Gastroesophageal sphincter (tissue), 4 donors: ENCODE measurements at places on chromosomes 1 and 21.

GRCh38 chr1:26403656-26404055 lies 7.0 kb upstream of the LIN28A start:
- ATAC-seq, result no peak

- no peak for ATAC-seq
These were observed 6.1 kb downstream of the PFKFB2 start for GRCh38 chr1:207058878-207059867.

DNA sequence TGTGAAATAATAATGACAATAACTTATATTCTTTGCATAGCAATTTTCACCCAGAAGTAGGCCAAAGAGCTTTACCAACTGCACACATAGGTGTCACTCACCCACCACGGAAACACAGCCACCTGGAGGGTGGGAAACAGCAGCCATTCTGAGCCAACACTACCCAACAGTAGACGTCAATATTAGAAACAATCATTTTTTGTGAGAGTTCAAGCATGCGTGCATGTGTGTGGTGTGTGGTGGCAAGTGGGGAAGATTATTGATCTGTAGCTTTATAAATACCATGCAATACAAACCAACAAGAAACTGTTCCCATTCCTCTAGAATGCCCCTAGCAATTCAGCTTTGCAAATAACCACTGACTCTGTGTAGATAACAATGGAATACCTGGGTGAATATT lies 19.1 kb downstream of the PROX1 start:
- ATAC-seq, result no peak

DNA sequence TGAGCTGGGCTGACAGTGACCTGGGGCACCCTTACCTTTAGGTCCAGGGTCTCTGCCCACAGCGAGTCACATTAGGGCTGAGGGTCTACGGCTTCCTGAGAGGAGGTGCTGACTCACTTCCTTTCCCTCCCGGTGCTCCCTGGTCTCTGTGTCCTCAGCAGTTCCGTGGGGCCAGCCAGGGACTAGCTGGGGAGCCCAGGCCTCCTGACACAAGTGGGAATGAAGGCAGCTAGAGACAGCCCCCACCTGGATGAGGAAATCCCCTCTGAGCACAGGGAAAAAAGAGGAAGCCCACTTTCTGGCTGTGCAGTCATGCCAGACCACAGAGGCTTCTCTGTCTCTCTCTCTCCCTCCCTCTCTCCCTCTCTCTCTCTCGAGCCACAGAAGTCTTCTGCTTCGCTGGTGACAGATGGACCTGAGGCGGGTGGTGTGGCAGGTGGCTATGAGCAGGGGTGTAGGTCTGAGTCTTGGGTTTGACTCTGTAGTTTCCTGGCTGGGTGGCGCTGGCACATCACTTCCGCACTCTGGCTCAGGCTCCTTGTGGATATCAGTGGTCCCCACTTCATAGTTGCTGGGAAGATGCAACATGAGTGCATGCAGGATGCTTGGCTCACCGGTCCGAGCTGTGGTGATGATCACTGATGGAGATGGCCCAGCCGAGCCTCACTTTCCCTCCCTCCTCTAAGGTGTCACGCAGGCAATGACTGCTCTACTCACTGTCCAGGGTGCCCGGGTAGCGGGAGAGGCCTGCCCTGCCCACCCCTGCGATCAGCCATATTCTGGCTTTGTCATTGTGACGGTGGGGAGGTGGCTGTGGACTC lies 3.5 kb downstream of the SLC66A1 start:
- no peak for ATAC-seq

DNA sequence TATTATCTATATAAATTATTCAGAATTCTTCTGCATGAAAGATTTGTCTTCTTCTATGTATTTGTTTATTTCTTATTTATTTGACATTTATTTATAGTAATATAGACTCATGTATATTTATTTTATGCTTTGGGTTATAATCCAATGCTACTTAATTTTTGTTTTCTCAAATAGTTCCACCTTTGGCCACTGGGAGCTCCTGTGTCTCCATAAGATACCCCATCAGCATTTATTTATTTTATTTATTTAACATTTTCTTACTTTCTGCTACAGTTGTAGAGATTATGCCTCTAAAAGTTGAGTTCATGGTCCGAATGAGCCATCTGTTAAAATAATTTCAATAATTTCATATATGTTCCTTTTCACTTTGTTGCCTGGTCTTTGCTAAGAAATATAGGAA lies 289.4 kb downstream of the ADGRL2 start:
- ATAC-seq, result no peak

DNA sequence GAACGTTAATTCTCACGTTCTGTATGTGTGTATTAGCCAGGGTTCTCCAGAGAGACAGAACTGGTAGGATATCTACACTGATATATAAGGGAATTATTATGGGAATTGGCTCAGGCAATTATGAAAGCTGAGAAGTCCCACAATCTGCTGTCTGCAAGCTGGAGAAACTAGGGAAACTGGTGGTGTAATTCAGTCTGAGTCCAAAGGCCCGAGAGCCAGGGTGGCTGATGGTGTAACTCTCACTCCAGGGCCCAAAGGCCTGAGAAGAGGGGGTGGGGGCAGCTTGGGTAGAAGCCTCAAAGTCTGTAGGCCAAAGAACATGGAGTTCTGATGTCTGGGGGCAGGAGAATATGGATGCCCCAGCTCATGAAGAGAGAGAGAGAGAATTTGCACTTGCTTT lies 13.3 kb upstream of the VASH2 start:
- ATAC-seq, result no peak

DNA sequence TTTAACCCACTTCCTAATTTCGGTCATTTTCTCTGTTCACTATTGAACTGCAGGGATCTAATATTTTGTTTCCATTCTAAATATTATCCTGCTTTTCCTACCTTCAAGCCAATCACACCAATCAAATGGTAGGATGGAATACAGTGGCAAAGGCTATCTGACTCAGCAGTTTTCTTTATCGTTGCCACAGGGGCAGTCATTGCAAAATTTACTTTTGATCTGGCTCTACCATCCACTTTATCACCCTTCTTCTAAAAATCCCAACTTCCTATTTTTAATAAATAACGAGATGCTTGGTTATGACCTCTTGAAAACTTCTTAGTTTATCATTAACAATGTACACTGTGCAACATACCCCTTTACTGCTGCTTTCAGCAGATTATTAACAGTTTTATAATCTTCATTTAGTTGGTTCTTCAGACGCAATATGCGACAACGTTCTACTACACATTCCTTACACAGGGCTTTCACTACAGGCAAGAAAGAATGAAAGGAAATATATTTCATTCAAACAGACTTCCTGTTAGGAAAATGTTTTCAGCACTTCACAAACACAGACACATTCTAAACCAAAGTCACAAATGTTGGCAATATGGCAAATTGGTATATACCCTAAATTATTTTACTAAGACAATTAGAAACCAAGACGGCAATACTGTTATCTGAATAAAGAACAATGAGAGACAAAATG lies 52.3 kb upstream of the RAP1GAP start:
- no peak for ATAC-seq

GRCh38 chr1:209790286-209791193 lies 6.2 kb upstream of the C1orf74 start:
- ATAC-seq, result no peak

- ATAC-seq, result no peak
These were observed 92.2 kb upstream of the TTC39A start for GRCh38 chr1:51422367-51423072.

DNA sequence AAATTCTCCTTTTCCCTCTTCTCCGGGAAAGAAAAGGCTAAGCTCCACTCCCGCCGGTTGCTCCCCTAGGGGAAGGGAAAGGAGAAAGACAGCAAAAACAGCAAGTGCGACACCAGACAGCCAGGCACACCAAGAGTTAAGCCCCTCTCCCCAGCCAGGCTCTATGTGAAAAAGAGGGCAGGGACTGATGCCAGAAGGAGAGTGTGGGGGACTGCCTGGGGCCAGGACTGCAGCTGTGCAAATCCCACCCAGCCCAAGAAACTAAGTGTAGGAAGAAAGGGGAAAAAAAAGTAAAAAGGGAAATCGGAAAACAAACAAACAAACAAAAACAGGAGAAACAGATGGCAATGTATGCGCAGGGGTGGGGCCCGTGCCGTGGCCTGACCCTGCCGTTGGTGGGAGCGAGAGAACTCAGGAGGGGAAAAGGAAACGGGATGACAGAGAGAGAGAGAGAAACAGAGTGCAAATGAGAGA lies 27.7 kb upstream of the FMO1 start:
- ATAC-seq, result no peak

DNA sequence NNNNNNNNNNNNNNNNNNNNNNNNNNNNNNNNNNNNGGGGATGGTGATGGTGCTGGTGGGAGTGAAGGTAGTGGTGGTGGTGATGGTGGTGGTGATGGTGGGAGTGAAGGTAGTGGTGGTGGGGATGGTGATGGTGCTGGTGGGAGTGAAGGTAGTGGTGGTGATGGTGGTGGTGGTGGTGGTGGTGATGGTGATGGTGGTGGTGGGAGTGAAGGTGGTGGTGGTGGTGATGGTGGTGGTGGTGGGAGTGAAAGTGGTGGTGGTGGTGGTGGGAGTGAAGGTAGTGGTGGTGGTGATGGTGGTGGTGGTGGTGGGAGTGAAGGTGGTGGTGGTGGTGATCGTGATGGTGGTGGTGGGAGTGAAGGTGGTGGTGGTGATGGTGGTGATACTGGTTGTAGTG lies 93.6 kb downstream of the CRYAA start:
- ATAC-seq, result peak; percentile 73

DNA sequence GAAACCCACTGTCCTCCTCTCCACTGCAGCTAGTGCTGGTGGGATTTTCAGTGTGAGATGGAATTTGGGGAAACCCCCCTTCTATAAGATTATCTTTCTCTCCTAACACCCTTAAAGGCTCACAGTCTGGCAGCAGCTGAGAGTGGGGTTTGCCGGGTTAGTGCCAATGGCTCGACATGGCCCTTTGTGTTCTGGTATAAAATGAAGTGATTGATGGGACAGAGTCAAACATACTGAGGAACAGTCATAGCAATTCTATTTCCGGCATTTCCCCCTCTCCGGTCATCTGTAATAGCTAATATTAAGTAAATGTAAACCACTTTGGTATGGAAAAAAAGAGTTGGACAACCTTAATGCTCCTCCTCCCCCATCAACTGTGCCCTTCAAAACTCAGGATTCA lies 37.6 kb downstream of the TFF3 start:
- no peak for ATAC-seq

- no peak for ATAC-seq
These were observed 7.5 kb upstream of the LHX8 start for GRCh38 chr1:75126611-75127101.

DNA sequence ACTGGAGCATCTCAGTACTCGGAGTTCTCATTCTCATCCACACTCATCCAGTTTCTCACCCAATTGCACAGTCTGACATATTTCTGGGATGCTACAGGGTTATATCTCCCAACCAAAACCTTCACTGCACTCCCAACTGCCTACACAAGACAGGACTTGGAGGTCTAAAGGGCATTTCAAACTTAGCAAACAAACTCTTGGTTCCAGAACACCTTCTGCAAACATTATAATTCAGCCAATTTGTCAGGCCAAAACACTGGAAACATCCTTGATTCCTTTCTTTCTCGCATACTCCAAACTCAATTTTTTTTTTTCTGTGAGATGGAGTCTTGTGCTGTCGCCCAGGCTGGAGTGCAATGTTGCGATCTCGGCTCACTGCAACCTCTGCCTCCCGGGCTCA lies 7.9 kb downstream of the SLAMF1 start:
- no peak for ATAC-seq

- ATAC-seq, result no peak
These were observed 9.1 kb downstream of the KCNT2 start for GRCh38 chr1:196598942-196599748.

DNA sequence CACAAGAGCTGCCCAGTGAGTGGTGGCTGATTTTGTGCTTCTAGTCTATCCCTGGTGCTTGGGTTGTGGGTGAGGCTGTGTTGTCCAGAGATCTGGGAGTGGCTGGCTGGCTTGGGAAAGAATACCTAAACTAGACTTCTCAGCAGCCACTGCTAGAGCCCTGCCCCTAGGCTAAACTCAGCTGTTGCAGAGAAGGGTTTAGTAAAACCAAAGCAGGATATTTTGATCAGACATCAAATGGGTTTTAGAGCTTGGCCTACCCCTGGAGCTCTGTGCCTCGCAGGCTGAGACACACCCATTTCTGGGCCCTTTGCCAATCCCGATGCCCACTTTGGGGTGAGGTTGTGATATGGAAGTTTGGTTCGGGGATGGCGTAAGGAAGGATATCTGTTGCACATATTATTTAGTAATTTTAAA lies 88.5 kb downstream of the UCK2 start:
- ATAC-seq, result no peak

GRCh38 chr21:36005018-36005417 lies 55.3 kb downstream of the SETD4 start:
- no peak for ATAC-seq

- no peak for ATAC-seq
These were observed 96.3 kb upstream of the ST6GALNAC5 start for GRCh38 chr1:76770979-76771378.

DNA sequence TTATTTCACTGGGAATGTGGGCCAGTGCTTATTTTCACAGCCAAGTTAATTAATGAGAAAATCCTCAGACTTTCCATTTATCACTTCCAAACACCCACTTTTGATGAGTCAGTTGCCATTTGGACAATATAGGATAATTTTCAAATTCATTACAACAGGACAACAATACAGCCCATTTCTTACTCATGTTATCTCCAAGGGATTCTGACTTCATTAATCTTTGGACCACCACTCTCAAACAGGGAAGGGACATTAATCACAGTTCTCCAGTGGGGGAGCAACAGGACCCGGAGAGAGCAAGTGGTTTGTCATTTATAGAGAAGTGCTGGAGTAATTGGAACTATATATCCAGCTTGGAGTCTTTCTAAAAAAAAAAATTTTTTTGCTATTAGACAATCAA lies 38.7 kb downstream of the JUN start:
- ATAC-seq, result no peak

DNA sequence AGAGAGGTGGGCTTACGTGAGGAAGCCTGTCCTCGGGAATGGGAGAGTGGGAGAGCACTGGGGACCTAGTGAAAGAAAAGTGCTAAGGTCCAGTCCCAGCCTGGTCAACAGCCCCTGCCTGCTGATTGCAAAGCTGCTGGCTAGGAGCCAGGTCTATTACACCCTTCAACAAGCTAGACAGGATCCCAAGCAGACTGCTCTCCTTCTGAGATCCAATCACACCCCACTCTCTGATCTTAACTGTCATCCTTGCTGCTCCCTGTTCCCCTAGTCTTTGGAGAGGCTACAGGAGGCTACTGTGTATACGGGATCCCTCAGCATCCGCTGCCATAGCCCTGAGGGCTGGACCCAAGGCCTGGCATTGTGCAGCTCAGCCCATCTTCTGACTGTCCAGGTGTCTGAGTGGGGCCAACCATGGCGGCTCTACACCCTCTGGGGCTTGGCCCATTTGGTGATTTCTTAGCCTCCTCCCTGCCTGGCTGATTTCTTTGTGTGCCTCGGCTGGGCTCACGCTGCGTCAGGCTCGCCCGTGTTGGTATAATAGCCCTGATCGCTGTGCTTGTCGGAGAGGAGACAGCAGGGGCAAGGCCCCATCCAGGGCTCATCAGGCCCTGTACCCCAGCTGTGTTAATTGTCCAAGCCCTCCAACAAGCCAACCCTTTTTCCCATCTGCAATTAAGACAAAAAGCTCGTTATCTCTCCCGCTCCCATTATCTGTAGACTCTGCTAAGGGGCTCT lies 43.9 kb downstream of the NAV1 start:
- ATAC-seq, result no peak
